Immature natural killer cell (primary cell): ENCODE measurements at places on chromosomes 4 and X.

DNA sequence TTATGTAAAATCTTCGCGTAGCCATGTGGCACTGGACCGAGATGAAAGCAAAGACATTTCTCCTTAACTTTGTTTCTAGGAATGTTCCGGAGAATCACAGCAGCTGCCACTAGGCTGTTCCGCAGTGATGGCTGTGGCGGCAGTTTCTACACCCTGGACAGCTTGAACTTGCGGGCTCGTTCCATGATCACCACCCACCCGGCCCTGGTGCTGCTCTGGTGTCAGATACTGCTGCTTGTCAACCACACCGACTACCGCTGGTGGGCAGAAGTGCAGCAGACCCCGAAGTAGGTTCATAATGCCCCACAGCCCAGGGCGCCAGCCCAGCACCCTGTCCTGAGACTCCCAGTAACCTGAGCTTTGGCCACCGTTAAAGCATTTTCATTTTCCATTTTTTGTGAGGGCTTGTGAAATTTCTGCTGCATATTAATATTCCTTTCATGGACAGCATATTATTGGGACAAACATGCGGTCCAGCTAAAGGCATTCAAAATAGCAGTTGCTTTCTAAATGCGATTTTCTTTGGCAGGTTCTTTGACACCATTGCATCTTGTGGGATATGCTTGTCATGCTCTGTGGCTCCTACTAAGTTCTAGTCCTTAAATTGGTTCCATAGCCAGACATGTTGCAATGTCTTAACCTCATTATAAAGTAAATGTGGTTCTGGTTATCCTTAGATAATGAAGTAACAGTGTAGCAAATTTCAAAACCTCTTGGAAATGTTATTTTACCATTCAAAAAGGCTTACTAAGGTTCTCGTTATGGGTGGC, 49.1 kb upstream of the MSANTD1 start:
- no peaks in the 10 kb centered on the region for H3K27me3 ChIP-seq
- H3K27ac ChIP-seq = peak overlapping the region; percentile 99
- no peak overlapping the region for H3K4me3 ChIP-seq
- no peaks in the 10 kb centered on the region for H3K36me3 ChIP-seq
- DNase-seq = no peak

- H3K36me3 ChIP-seq = no peaks in the 10 kb centered on the region
- H3K4me3 ChIP-seq = no peak overlapping the region
- no peak overlapping the region for H3K27ac ChIP-seq
Measured at GRCh38 chrX:30573125-30573524, 4.4 kb downstream of the TASL start.

- no peaks in the 10 kb centered on the region for H3K36me3 ChIP-seq
- DNase-seq = no peak
- no peak overlapping the region for H3K27ac ChIP-seq
- H3K4me1 ChIP-seq = peaks cover 1% of the 10 kb centered on the region
- H3K27me3 ChIP-seq = peaks cover 4% of the 10 kb centered on the region
Measured at GRCh38 chr4:40256817-40257216, 60.0 kb downstream of the RHOH start.

GRCh38 chr4:52718123-52718522, 33.1 kb downstream of the ERVMER34-1 start:
- H3K4me1 ChIP-seq = peaks cover 23% of the 10 kb centered on the region
- H3K4me3 ChIP-seq = no peak overlapping the region
- peaks cover 5% of the 10 kb centered on the region for H3K27me3 ChIP-seq
- peaks cover 3% of the 10 kb centered on the region for H3K36me3 ChIP-seq

DNA sequence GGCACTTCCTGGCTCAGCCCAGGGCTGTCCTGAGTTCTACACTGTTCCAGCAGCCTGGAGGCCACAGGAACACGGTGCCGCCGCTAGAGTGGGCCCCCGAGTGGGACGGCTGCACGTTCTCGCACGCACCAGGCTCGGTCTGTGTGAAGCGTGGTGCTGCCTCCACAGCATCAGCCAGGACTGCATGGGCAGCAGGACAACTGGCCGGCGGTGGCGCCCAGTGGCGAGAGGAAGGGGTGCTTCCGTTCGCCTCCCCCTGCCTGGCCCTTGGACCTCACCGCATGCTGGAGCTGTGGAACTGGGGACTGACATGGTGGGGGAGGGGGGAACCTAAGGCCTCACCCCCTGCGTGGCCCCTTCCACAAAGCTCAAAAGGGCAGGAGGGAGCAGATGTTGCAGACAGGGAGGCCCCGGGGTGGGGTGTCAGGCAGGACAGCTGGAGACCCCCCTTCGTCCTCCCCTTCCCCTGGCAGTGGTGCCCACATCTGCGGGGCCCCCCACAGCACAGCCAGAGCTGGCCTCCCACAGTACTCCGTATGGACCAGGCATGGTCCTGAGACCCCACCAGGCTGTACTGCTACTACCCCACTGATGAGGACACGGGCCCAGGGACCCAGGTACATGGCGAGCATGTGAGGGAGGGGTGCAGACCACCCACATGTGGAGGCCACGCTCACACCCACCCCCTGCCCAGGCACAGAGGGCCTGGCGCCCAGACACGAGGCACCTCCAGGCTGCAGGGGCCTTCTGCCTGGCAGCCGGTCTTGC, 58.5 kb downstream of the ACOX3 start:
- DNase-seq = no peak
- no peak overlapping the region for H3K4me3 ChIP-seq
- peaks cover 2% of the 10 kb centered on the region for H3K36me3 ChIP-seq
- H3K27me3 ChIP-seq = no peaks in the 10 kb centered on the region
- no peak overlapping the region for H3K27ac ChIP-seq

DNA sequence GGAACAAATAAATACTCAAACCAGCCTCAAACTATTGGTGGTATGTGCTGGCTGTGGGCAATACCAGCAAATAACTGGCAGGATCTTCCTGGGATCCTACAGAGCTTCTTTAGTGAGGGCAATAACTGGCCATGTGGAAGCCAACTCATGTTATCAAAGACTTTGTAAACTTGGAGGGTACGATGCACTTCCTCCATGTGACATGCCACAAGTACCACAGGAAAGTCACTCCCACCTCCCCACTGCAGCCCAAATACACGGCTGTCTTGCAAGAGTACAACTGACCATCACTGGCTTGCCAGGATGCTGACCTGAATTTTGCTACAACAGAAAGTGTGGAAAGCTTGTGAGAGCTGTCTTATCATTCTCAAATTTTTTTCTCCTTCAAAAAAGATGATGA, 93.3 kb upstream of the MAML3 start:
- DNase-seq = no peak
- no peak overlapping the region for H3K27ac ChIP-seq
- no peaks in the 10 kb centered on the region for H3K36me3 ChIP-seq
- H3K4me3 ChIP-seq = no peak overlapping the region
- H3K4me1 ChIP-seq = peaks cover 23% of the 10 kb centered on the region

GRCh38 chr4:3215256-3215655, 33.7 kb upstream of the MSANTD1 start:
- H3K27me3 ChIP-seq = peaks cover 2% of the 10 kb centered on the region
- no peak for DNase-seq
- H3K4me1 ChIP-seq = peaks cover 14% of the 10 kb centered on the region
- peaks cover 30% of the 10 kb centered on the region for H3K36me3 ChIP-seq
- no peak overlapping the region for H3K27ac ChIP-seq

GRCh38 chr4:75004755-75005668, 72.1 kb downstream of the PARM1 start:
- no peaks in the 10 kb centered on the region for H3K27me3 ChIP-seq
- no peak overlapping the region for H3K27ac ChIP-seq
- H3K36me3 ChIP-seq = no peaks in the 10 kb centered on the region
- H3K4me1 ChIP-seq = no peaks in the 10 kb centered on the region
- H3K4me3 ChIP-seq = no peak overlapping the region

GRCh38 chr4:88616275-88617150, 24.2 kb downstream of the HERC3 start:
- H3K4me3 ChIP-seq = no peak overlapping the region
- peaks cover 70% of the 10 kb centered on the region for H3K4me1 ChIP-seq
- H3K27ac ChIP-seq = no peak overlapping the region
- no peaks in the 10 kb centered on the region for H3K36me3 ChIP-seq
- no peak for DNase-seq

DNA sequence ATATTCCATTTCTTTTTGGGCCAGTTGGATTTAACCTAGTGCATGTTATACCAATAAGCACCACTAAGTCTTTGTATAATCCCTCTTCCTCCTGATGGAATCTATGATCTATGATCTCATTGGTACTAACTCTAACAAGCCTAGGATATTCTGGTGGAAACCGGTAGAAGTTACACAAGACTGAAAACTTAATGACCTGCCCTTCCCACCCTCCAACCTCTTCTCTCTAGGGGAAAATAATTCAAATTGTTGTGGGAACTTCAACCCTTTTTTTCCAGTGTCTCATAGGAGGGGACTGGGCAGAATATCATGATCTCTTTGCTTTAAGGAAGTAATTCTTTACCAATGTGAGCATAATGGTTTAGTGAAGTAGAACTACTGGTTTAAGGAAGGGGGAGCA, 289.5 kb upstream of the BOD1L1 start:
- H3K27ac ChIP-seq = no peak overlapping the region
- no peaks in the 10 kb centered on the region for H3K36me3 ChIP-seq
- H3K4me1 ChIP-seq = no peaks in the 10 kb centered on the region
- no peak overlapping the region for H3K4me3 ChIP-seq

GRCh38 chrX:115341421-115341820, 51.9 kb downstream of the LUZP4 start:
- H3K4me1 ChIP-seq = no peaks in the 10 kb centered on the region
- H3K27me3 ChIP-seq = peaks cover 2% of the 10 kb centered on the region

GRCh38 chr4:151325111-151325948, at the start of gene SH3D19:
Gene SH3D19 (minus strand): TSS chr4:151325605. CDS start chr4:151325352, 253 bp downstream.
- H3K27ac ChIP-seq = no peak within 1 kb of the TSS
- DNase-seq = no peak
- peaks cover 1% of the 10 kb centered on the region for H3K4me1 ChIP-seq
- no peak within 1 kb of the TSS for H3K4me3 ChIP-seq

- peaks cover 5% of the 10 kb centered on the region for H3K27me3 ChIP-seq
- no peak overlapping the region for H3K4me3 ChIP-seq
- no peaks in the 10 kb centered on the region for H3K4me1 ChIP-seq
- no peak overlapping the region for H3K27ac ChIP-seq
- no peak for DNase-seq
Measured at GRCh38 chr4:94420356-94420755, 31.4 kb upstream of the PDLIM5 start.

GRCh38 chr4:76504613-76505465, 69.8 kb downstream of the SHROOM3 start:
- no peaks in the 10 kb centered on the region for H3K27me3 ChIP-seq
- no peak overlapping the region for H3K27ac ChIP-seq
- H3K36me3 ChIP-seq = no peaks in the 10 kb centered on the region

- no peak overlapping the region for H3K4me3 ChIP-seq
- H3K27me3 ChIP-seq = peaks cover 21% of the 10 kb centered on the region
- H3K36me3 ChIP-seq = no peaks in the 10 kb centered on the region
- H3K27ac ChIP-seq = no peak overlapping the region
Measured at GRCh38 chr4:140426610-140427105, 790 bp downstream of the CLGN start.

DNA sequence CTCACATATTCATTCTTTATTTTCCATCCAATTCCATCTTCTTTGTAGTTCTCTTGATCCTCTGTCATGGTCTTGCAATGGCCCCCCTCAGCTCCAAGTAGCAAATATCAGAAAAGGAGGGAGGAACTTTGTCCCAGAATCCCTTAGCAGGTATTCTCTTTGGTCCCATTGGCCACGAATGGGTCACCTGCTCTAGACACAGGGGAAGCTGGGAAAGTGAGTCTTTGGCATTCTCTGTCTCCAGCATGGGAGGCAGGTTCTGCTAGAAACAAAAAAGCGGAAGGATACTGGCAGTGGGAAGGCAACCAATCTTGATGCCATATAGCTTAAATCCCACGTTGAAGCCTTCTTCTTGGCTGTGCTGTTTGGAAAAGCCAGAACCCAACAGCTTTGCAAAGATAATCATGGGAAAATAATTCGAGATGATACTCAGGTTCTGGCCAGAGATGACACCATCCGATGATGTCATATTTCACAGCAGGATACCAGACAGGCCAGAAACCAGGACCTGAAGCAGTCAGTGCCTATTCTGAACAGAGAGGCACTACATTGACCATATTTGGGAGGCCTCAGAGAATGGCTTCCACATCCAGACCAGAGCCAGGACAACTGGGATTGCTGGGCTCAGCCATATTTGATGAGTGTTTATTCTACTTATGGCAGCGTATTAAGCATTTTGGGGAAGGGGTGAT, 110.4 kb upstream of the ATXN3L start:
- peak overlapping the region; percentile 13 for H3K27ac ChIP-seq
- no peak overlapping the region for H3K4me3 ChIP-seq
- H3K27me3 ChIP-seq = peaks cover 4% of the 10 kb centered on the region
- no peak for DNase-seq
- peaks cover 18% of the 10 kb centered on the region for H3K4me1 ChIP-seq

DNA sequence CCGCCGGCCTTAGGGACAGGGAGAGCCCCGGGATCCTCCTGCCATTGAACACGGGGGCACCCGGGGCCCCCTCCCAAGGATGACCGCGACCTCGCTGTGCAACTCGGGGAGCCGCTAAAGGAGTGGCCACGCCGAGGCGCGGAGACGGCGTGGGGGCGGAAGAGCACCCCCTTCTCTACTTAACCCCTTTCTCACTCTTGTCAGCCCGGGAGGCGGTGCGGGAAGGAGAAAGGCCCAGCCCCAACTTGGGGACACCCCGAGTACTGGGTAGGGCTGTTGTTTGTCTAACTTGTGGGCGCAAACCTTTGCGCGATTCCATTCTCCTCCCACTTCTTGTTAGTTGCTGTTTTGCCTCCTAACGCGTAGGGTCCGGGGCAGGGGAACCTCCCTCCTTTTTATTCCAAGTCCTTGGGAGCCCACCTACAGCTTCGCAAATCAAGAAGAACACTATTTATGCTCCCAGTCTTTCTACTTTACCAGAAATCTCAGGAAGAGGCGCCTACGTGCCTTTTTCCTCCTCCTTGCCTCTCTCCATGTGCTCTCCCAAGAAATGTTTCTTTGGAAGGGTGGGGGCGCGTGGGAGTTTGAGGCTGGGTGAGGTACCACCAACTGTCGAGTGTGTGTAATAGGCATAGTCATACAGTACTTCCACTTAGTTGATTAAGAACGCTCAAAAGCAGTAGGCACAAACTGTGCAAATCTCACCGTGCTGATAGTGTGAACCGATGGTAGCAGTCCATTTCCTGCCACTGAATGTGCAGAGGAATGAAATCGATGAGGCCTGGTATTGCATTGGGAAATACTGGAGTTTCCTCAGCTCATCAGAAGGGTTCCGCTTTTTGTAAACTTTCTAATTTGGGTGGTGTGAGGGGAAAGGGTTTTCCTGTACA, 813 bp downstream of the DIAPH2 start:
- peaks cover 10% of the 10 kb centered on the region for H3K27me3 ChIP-seq
- DNase-seq = peak; percentile 22
- no peaks in the 10 kb centered on the region for H3K36me3 ChIP-seq

- no peak overlapping the region for H3K27ac ChIP-seq
- H3K4me1 ChIP-seq = no peaks in the 10 kb centered on the region
- no peak overlapping the region for H3K4me3 ChIP-seq
Measured at GRCh38 chr4:17072483-17072882, 174.0 kb upstream of the LDB2 start.
